ENCODE measurements at places on chromosomes 12 and 14. TPM values are rescaled to one million over a fixed set of nuclear protein-coding genes. Genes with fewer than 3 reads are reported as not detected.

The GOLGA3 gene
- 5.8 TPM for polyA plus RNA-seq

The PTGER2 gene
- polyA plus RNA-seq: 0.39 TPM

The ART4 gene
- polyA plus RNA-seq: not detected

The KIF26A gene
- not detected for polyA plus RNA-seq

The SAMD4A gene
- 0.84 TPM for polyA plus RNA-seq

The GUCY2C gene
- polyA plus RNA-seq: 0.20 TPM
